ENCODE measurements at places on chromosomes 7 and 10. TPM values are rescaled to one million over a fixed set of nuclear protein-coding genes. Genes with fewer than 3 reads are reported as not detected.

DNA sequence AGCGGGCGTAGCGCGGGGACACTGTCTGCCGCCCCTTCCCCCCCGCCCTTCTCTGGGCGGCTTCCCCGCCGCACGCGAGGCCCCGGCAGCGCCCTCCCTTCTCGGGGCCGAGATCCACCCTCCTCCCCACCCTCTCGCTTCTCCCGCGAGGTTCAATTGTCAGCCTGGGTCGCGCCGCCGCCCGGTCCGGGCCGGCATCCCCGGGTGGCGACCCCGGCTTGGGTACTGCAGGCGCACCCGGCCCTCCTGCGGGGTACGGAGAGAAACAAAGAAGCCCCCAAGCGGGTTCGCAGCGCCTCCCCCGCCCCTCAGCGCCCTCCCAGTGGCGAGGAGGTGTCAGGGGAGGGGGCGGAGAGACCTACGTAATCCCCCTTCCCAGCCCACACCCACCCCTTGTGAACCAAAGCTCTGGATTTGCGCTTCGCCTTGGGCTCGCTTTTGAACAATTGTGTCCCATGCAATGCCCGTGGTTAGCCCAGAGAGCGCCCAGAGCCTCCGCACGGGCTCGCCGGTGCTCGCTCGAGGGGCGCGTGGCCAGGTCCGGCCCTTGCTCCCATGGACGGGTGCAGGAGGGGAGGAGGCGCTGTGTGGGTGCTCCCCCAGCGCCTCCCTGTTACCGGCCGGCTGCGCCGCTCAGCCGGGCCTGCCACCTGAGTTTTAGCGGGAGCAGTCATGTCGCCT lies 634 bp downstream of the HECW1 start:
- DNase-seq, result peak; percentile 76

GRCh38 chr7:73308074-73308664 lies 457 bp downstream of the NSUN5 start:
- no peak for DNase-seq

GRCh38 chr10:49319206-49319605 lies 20.2 kb downstream of the C10orf71 start:
- DNase-seq, result no peak

GRCh38 chr10:49173201-49173772 lies 14.9 kb downstream of the TMEM273 start:
- no peak for DNase-seq

- DNase-seq, result no peak
Observed at GRCh38 chr10:51117053-51117660, 42.9 kb downstream of the PRKG1 start.

GRCh38 chr7:34064519-34065158 lies 159.3 kb downstream of the BMPER start:
- no peak for DNase-seq

DNA sequence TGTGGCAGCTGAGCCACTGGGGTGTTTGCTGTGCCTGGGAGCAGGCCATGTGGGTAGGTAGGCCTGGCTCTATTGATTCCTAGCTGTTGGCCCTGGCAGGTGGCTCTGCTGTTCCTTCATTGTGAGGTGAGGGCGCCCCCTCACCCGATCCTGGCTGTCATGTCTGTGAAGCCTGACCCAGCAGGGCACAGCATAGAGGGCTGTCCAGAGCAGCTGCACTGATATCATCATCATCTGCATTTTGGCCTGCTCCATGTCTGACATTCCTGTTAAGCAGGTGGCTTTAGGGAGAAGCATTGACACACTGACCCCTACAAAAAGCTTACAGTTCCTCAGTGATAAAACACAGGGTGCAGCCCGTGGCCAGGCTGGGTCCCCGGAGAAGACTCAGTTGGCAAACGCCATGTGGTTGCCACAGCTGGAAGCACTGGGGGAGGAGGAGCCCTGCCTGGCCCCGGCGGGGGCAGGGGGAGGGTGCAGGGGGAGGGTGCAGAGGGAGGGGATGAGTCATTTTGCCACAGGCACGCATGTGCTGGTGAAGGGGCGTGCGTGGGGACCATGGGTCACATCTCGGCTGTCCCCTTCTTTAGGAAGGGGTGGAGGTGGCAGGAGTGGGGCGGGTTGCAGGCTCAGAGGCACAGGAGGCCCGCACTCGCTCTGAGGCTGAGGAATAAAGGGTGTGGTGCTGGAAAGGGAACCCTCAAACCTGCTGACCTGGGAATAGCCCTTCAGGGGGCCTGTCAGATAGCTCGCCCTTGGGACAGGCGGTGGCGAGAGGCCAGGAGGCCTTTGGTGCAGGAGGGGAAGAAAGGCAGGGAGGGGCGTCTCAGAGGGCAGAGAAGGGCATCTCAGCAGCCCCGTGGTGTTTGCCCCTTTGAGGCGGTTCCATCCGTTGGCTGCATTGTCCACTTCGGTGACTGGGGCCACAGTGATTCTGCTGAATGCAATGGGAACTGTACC lies 31.6 kb downstream of the IKZF1 start:
- no peak for DNase-seq

Gene GHRHR
- polyA plus RNA-seq, result 0.33 TPM

Gene DYDC2
- polyA plus RNA-seq, result 3.5 TPM

Gene RBP3
- polyA plus RNA-seq, result 0.10 TPM

All from left kidney (tissue), 8 donors.